ENCODE measurements at places on chromosomes 5 and 9. TPM values are rescaled to one million over a fixed set of nuclear protein-coding genes. Genes with fewer than 3 reads are reported as not detected.

Gene ADRB2
- total RNA-seq: 7.5 TPM

DNA sequence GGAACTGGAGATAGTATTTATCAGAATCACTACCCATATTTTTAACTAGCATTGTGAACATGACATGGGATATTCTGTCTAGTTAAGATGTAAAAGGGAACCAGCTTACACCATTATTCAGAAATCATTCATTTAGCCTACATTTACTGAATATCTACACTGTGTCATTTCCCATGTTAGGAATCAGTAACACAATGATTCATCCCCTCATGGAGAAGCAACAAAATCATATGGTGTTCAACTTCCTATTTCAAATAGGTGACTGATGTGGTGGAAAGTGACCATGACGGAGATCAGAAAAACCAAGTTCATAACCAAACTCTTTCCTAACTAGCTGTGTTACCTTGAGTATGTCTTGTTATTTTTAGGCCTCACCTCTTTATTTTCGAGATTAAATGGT is 550.0 kb upstream of the TUSC1 start:
- DNase-seq: no peak
- no peaks in the 10 kb centered on the region for H3K36me3 ChIP-seq
- H3K27me3 ChIP-seq: no peaks in the 10 kb centered on the region
- no peaks in the 10 kb centered on the region for H3K4me1 ChIP-seq

DNA sequence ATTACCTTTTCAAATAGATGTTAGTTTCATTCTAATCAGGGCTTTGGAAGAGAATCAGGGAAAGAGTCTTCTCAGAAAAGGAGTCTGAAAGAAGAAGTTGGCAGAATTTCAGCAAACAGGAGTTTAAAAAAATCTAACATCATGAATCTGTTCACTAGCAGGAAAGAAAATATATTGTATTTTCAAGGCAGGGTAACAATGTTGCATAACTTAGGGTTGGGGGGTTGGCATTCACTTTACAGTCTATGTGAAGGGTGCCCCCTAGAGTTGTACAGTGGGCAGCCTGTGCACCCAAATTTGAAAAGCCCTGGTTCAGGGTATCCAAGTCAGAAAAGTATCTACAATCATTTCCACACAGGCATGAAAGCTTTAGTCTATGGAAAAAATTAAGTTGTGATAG is 348.4 kb upstream of the SLC30A5 start:
- H3K4me1 ChIP-seq: peaks cover 31% of the 10 kb centered on the region
- no peaks in the 10 kb centered on the region for H3K27me3 ChIP-seq
- H3K36me3 ChIP-seq: no peaks in the 10 kb centered on the region
- H3K4me3 ChIP-seq: no peak overlapping the region
- H3K27ac ChIP-seq: no peak overlapping the region
- DNase-seq: no peak

DNA sequence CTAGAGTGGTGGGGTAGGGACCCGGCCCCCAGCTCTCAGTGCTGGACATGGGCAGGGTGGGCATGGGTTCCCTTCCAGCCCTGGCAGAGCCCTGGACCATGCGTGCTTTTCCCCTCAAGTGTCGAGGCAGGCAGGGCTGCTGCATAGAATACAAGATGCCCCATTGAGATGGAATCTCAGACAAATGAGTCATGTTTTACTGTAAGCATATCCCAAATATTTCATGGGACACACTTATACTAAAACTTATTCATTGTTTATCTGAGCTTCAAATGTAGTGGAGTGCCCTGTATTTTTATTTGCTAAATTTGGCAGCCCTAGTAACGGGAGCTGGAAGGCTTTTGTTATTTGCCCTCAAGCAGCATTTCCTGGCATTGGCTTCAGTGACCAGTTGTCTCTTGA is 3.2 kb upstream of the RNU6ATAC start:
- no peak overlapping the region for H3K27ac ChIP-seq
- H3K4me1 ChIP-seq: peaks cover 4% of the 10 kb centered on the region
- H3K36me3 ChIP-seq: no peaks in the 10 kb centered on the region
- DNase-seq: no peak

- no peaks in the 10 kb centered on the region for H3K36me3 ChIP-seq
- no peaks in the 10 kb centered on the region for H3K27me3 ChIP-seq
- H3K4me1 ChIP-seq: no peaks in the 10 kb centered on the region
- no peak overlapping the region for H3K4me3 ChIP-seq
- no peak overlapping the region for H3K27ac ChIP-seq
- no peak for DNase-seq
These were observed 30.1 kb downstream of the GALNT10 start for GRCh38 chr5:154220625-154221024.

Data from gastrocnemius medialis (tissue), 4 donors.